ENCODE measurements at places on chromosomes 4 and X.

DNA sequence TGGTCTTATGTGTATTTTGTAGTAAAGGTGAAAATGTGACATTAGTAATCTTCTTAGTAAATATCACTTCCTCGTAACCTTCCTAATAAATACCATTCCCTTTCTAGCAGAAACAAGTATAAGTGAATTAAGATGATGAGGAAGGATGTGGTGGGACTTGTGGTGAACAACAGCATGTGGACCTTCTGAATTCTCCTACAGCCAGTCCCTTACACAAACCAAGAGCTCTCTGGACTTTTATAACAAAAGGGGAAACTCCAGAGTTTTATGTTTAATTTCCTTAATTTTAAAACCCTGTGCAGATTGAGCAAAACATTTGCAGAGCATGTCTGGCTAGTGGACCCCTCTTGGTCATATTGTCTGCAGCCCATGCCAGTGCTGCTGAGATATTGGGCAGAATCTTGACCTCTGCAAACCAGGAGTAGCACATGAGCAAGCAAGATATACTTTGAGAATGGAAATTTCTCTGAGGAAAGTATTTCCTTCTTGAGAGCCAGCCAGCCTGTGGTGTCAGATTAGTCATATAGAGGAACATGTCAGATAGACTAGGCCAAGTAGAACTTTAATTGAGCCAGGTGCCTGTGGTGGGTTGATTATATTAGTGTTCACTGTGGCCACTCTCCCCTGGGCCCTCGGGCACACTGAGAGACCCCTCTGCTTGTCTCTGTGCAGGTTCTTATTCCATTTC lies 328.2 kb downstream of the DKK2 start:
- DNase-seq = peak; percentile 24

GRCh38 chrX:39481621-39482020 lies 616.1 kb downstream of the BCOR start:
- no peak for DNase-seq

GRCh38 chrX:48511560-48511959 lies 2.8 kb downstream of the PORCN start:
- DNase-seq = no peak

DNA sequence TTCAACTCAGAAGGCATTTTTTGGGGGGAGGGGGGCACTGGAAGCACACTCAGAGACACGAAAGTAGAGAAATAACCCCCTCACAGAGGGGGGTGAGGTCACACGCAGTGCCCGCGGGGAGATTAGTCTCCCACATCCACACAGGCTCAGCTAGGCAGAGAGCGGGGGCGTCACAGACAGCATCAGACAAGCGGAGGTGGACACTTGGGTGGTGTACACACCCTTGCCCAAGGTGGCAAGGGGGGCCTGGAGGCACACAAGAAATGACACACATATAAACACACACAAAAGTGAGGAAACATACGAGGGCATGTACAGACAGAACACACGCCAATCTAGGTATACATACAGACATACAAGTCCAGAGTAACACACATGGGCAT lies 637 bp upstream of the SYN1 start:
- DNase-seq = no peak

- no peak for DNase-seq
Measured at GRCh38 chr4:30718021-30718542, 2.1 kb upstream of the PCDH7 start.

DNA sequence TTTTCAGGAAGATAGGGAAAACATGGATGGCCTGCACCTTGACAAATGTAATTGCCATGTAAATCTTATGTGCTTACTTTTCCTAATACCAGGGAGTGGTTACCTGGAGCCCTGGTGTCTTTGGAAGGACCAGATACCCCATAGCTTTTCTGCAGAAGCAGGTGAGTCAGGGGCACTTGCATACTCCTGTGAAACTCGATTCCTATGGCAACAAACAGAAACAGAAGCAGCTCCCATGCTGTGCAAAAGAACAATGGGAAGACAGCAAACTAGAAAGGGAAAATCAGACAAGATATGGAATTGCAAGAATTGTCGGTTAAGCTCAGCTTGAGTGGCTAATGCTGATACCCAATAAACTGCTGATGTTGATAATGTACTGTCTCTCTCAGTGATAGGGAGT lies 117.4 kb upstream of the AFF2 start:
- DNase-seq = no peak

GRCh38 chr4:80610845-80611677 lies 275.5 kb downstream of the CFAP299 start:
- no peak for DNase-seq

GRCh38 chrX:113048896-113049295 lies 208.3 kb upstream of the AMOT start:
- DNase-seq = no peak

DNA sequence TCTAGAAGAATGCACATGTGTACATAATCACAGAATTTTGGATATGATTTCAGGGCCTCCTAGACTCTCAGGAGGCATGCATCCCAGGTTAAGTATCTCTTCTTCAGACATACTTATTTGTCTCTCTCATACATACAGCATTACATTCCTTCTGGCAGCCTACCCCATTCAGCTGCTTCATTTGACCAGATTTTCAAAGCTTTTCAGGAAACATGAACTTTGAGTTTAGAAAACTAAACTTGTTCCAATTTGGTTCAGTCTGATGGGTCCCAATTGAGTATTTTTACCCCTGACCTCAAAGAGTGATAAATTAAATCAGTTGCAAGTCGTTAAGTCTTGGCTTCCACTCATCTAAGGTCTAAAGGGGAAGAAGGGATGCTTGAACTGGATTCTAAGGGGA lies 330.9 kb downstream of the ARHGAP24 start:
- no peak for DNase-seq

GRCh38 chrX:41518127-41518840 lies 71.1 kb downstream of the NYX start:
- no peak for DNase-seq

- DNase-seq = no peak
Measured at GRCh38 chr4:67723341-67723740, 22.4 kb upstream of the UBA6 start.

DNA sequence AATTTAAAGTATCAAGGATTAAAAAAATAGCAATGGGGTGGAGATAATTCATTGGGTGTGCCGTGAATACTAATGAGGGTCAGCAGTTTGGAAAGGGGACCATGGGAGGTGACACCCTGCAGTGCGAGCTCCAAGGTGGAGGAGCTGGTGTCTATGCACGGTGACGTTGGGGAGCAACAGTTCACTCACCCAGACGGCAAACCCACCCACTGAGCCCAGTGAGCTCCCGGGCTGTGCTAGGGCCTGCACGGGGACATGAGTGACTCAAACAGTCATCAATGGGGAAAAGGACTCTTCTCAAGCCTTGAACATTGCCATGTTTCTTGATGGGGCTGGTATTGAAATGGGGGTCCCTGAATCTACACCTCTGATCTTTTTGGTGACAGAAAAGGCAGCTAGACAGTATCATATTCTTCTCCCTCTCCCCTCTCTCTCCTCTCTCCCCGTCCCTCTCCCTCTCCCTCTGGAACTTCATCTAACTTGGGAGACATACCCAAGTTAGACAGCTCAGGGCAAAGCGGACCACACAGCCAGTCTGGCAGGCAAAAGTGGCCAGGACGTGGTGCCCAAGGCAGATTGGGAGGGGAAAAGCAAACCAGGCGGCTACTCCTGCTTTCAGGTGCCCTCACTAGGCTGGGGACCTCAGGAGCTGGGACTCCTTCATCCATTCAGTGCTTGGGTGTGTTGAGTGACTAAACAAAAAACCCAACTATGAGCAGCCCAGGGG lies 26.3 kb upstream of the PPP2R2C start:
- no peak for DNase-seq
